ENCODE measurements at places on chromosomes 5 and 9.
A peak's percentile ranks its signal among the peaks of the same experiment; 100 is the strongest.

DNA sequence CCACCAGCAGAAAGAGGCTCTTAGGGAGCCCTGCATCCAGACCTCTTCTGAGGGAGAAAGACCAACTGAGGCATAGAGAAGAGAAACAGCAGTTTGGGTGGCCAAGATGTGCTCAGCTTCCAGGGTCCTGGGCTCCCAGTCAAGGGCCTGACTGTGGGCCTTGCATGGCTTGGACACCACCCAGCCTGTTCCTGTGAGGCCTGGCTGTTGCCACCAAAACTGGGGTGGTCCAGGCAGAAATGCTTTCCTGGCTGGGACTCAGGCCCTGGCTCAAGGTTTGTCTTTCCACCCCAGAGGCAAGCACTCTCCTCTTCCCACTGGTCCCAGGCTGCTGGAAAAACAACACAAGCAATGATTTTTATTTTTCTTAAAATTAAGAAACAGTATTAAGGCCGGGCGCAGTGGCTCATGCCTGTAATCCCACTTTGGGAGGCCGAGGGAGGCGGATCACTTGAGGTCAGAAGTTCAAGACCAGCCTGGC, 13.3 kb downstream of the MYOZ3 start:
- H3K4me3 ChIP-seq: no peak overlapping the region

GRCh38 chr5:149790276-149790675, 60.2 kb downstream of the PPARGC1B start:
- H3K4me1 ChIP-seq: peaks cover 3% of the 10 kb centered on the region
- no peaks in the 10 kb centered on the region for H3K27me3 ChIP-seq
- H3K27ac ChIP-seq: no peak overlapping the region
- DNase-seq: no peak
- no peak overlapping the region for H3K4me3 ChIP-seq
- no peaks in the 10 kb centered on the region for H3K36me3 ChIP-seq

GRCh38 chr5:123093601-123094236, 4.7 kb downstream of the PRDM6 start:
- H3K4me1 ChIP-seq: peaks cover 17% of the 10 kb centered on the region
- no peaks in the 10 kb centered on the region for H3K36me3 ChIP-seq
- DNase-seq: no peak
- no peak overlapping the region for H3K4me3 ChIP-seq
- no peak overlapping the region for H3K27ac ChIP-seq
- peaks cover 64% of the 10 kb centered on the region for H3K27me3 ChIP-seq

DNA sequence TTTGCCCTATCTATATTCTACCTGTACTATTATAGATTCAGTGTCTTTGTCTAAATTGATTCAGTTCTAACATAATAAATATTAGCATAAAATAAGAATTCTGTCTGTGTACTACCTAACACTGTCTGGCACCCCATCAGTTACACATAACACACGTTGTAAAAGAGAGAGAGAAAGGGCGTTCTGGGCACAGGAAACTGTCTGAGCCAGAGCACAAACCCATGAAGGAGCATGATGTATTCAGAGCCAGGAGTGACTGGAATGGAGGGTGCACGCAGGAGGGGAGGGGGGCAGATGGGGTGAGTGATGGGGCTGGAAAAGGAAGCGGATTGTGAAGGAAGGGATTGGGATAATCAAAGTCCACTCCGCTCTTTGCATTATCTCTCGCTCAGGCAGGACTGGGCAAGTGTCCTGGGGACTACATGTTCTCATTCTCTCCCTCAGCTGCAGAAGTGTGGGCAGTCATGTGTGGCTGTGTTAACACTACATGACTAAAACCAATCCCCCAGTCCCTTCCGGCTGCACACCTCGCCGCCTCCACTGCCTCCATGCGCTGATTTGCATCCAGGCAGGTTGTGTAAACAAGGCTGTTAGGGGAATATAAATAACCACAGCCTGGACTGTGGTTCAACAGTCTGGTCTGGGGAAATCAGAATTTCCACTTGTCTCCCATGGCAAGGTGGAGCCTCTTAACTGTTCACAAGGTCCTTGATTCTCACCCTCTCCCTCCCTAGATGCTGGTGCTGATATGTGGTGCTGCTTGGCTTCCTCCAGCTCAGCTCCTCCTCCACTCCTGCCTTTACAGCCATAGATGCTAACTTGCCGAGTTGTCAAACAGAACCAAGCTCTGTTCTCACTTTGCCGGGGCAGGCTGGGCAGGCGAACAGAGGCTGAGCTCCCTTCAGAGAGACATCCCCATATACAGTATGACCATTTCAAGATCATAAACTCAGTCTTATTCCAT, 367.5 kb upstream of the BRINP1 start:
- H3K27ac ChIP-seq: no peak overlapping the region
- H3K4me3 ChIP-seq: no peak overlapping the region
- no peaks in the 10 kb centered on the region for H3K4me1 ChIP-seq

GRCh38 chr5:30069441-30070263, 1123.8 kb upstream of the CDH6 start:
- no peaks in the 10 kb centered on the region for H3K4me1 ChIP-seq
- H3K4me3 ChIP-seq: no peak overlapping the region
- no peaks in the 10 kb centered on the region for H3K27me3 ChIP-seq
- no peak overlapping the region for H3K27ac ChIP-seq

DNA sequence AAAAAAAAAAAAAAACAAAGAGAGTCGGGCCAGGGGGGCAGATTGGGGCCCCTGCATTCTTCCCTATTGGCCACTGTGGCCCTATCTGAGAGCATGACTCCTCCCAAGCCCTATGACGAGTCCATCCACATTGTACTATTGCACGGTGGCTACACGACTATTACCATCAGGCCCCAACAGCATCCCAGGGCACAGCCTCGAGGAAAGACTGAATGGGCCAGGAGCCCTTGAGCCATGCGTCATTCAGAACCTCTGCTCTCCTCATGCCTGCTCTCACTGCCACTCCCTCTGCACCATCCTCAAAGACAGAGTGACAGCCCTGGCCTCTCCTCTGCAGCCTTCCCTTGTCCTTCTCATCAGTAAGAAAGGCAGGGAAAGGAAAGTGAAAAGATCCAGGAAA, 20.2 kb upstream of the ORM1 start:
- peaks cover 4% of the 10 kb centered on the region for H3K4me1 ChIP-seq
- no peaks in the 10 kb centered on the region for H3K27me3 ChIP-seq
- no peaks in the 10 kb centered on the region for H3K36me3 ChIP-seq
- H3K4me3 ChIP-seq: no peak overlapping the region
- no peak for DNase-seq

DNA sequence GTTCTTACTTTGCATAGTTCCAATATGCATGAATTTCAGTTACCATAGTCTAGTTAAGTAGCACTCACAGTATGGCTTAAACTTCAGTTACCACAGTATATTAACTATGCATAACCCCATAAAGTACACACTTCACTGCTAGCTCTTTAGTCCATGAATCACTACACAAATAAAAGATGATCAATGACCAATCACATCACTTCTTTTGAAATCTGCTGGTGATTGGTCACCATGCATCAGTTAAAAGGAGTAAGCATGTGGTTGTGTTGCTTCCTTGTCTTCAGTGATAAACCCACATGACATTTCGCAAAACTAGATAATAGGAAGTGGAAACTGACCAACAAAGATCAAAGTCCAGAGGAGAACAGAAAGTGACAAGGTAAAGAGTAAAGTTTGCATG, 79.0 kb downstream of the TAF11L14 start:
- no peaks in the 10 kb centered on the region for H3K27me3 ChIP-seq
- H3K4me1 ChIP-seq: no peaks in the 10 kb centered on the region
- no peak overlapping the region for H3K27ac ChIP-seq
- no peak overlapping the region for H3K4me3 ChIP-seq
- no peaks in the 10 kb centered on the region for H3K36me3 ChIP-seq

GRCh38 chr5:75524071-75524470, 12.4 kb downstream of the POLK start:
- peak; percentile 37 for DNase-seq
- peak overlapping the region; percentile 57 for H3K27ac ChIP-seq
- no peaks in the 10 kb centered on the region for H3K27me3 ChIP-seq

- H3K27me3 ChIP-seq: no peaks in the 10 kb centered on the region
- no peak overlapping the region for H3K4me3 ChIP-seq
- peak; percentile 6 for DNase-seq
- peaks cover 50% of the 10 kb centered on the region for H3K36me3 ChIP-seq
These were observed 94.4 kb downstream of the CAMSAP1 start for GRCh38 chr9:135812961-135813360.

DNA sequence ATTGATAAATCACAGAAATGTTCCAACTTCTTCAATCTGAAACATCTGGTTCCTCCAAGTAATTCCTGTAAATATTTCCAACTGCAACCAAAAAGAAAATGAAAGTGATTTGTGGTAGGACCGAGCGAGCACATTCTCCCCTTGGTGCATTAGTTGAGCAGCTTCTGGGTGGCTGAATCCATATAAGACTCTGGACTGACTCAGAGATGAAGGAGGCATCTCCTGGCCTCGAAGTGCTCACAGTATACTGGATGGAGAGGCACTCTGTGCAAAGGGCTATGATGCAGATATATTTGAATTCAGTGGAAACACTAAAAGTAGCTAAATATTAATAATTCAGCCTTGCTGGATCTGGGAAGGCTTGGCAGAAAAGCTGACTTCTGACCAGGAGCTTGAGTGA, 265.0 kb downstream of the MARCHF11 start:
- no peak overlapping the region for H3K27ac ChIP-seq
- no peak for DNase-seq
- no peak overlapping the region for H3K4me3 ChIP-seq
- no peaks in the 10 kb centered on the region for H3K36me3 ChIP-seq

GRCh38 chr5:124393584-124394379, 352.7 kb downstream of the ZNF608 start:
- H3K4me3 ChIP-seq: no peak overlapping the region
- H3K27ac ChIP-seq: no peak overlapping the region
- no peak for DNase-seq
- no peaks in the 10 kb centered on the region for H3K36me3 ChIP-seq
- H3K4me1 ChIP-seq: no peaks in the 10 kb centered on the region

- no peaks in the 10 kb centered on the region for H3K36me3 ChIP-seq
- H3K27ac ChIP-seq: no peak overlapping the region
- H3K27me3 ChIP-seq: no peaks in the 10 kb centered on the region
These were observed 87.6 kb downstream of the ADAMTS6 start for GRCh38 chr5:65394087-65394486.

DNA sequence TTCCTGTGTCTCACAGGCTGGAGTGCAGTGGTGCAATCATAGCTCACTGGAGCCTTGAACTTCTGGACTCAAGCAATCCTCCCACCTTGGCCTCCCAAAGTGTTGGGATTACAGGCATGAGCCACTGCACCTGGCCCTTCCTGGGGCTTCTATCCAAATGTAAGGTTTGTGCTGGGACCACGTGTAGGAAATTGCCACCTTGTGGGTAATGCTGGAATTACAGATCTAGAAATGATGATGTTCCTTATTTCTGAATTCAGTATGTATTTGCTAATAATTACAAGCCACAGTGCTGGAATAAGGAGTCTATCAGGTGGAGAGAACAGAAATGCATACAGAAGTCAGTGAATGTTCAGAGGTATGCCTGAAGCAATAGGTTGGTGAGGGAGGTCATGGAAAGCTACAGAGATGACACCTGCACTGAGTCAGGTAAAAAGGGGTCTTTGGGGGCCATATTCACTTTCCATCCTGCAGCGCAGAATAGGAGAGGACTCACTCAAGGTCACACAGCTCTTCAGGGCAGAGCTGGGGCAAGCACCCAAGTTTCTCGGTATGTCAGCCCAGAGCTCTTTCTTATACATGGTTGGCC, 8.8 kb upstream of the IGFBPL1 start:
- no peak overlapping the region for H3K4me3 ChIP-seq
- no peak overlapping the region for H3K27ac ChIP-seq
- no peaks in the 10 kb centered on the region for H3K36me3 ChIP-seq
- no peaks in the 10 kb centered on the region for H3K4me1 ChIP-seq
- no peak for DNase-seq

DNA sequence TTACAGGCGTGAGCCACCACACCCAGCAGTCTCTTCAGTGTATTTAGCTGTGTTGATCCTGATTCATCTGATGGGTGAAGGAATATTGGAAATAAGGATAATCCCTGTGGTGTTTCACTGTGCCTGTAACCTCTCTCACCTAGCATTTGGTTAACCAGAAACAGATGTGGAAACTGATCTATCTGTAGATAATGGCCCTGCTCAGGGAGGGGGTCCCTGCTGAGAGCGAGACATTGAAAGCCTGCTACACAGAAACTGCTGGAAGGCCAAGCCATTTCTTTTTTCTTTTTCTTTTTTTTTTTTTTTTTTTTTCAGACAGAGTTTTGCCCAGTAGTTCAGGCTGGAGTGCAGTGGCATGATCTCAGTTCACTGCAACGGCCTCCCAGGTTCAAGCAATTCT, 28.4 kb downstream of the QRFP start:
- no peak overlapping the region for H3K4me3 ChIP-seq
- no peaks in the 10 kb centered on the region for H3K4me1 ChIP-seq
- DNase-seq: no peak
- H3K27me3 ChIP-seq: no peaks in the 10 kb centered on the region
- no peak overlapping the region for H3K27ac ChIP-seq
- H3K36me3 ChIP-seq: peaks cover 6% of the 10 kb centered on the region

DNA sequence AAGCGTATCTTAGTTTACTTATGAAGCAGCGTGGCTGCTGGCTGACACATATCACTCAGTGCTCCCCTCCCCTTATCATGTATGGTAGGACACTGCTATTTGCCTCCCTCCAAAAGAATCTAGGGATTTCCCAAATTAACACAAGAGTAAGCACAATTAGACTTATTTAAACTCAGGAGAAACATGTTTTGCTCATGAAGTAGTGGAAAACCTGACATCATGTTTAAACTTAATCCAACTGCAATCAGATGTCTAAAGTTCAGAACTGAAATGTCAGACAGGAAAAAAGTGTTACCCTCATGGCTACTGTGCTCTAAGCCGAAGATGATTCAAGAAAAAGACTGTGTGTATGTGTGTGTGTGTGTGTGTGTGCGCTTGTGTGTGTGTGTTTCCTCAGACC, 324.1 kb upstream of the TNC start:
- no peaks in the 10 kb centered on the region for H3K4me1 ChIP-seq
- H3K27ac ChIP-seq: no peak overlapping the region
- H3K4me3 ChIP-seq: no peak overlapping the region
- peaks cover 4% of the 10 kb centered on the region for H3K27me3 ChIP-seq
- no peaks in the 10 kb centered on the region for H3K36me3 ChIP-seq

- DNase-seq: no peak
- H3K27ac ChIP-seq: no peak overlapping the region
- H3K36me3 ChIP-seq: no peaks in the 10 kb centered on the region
- H3K27me3 ChIP-seq: no peaks in the 10 kb centered on the region
- no peaks in the 10 kb centered on the region for H3K4me1 ChIP-seq
- no peak overlapping the region for H3K4me3 ChIP-seq
These were observed 146.2 kb downstream of the MARCHF11 start for GRCh38 chr5:16033187-16033925.

- H3K4me3 ChIP-seq: no peak overlapping the region
- H3K27ac ChIP-seq: no peak overlapping the region
These were observed 239.2 kb downstream of the PIK3R1 start for GRCh38 chr5:68454766-68455165.
